CD4-positive, alpha-beta memory T cell (primary cell): ENCODE measurements at places on chromosomes 4 and X.

- DNase-seq, result peak; percentile 3
Observed at GRCh38 chr4:6372649-6373525, 99.5 kb downstream of the PPP2R2C start.

DNA sequence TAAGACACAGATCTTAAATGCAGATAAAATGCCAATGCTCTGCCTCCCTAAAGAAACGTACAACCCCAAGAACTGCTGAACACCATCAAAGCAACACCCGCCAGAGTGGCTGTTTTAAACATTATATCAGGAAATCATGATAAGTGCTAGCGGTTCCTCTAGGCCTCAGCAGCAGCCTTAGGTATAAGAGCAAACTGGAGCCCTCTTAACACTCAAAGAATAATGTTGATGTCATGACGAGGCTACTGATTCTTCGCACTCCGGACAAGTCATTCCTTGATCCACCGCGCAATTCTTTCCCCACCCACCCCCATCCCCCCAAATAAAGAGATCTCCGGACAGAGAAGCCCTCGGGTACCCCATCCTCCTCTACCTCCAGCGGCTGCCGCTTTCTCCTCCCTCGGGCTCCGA is 507 bp downstream of the LIN54 start:
- peak; percentile 32 for DNase-seq

- DNase-seq, result no peak
Observed at GRCh38 chr4:3452376-3452775, 10.6 kb downstream of the HGFAC start.

GRCh38 chr4:169305651-169306050 is 34.9 kb upstream of the SH3RF1 start:
- DNase-seq, result no peak

DNA sequence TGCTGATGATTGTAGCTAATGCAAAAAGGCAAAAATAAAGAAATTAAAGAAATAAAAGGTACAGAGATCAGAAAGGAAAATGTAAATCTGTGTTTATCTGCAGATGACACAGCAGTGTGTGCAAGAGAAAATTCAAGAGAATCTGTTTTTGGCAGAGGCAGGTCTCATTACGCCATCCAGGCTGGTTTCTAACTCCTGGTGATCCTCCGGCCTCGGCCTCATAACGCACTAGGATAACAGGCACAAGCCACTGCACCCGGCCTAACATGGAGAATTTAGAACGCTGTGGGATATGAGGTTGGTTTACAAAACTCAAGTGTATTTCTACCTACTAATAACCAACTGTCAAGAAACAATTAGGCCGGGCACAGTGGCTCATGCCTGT is 29.4 kb downstream of the CTBP1 start:
- DNase-seq, result no peak

DNA sequence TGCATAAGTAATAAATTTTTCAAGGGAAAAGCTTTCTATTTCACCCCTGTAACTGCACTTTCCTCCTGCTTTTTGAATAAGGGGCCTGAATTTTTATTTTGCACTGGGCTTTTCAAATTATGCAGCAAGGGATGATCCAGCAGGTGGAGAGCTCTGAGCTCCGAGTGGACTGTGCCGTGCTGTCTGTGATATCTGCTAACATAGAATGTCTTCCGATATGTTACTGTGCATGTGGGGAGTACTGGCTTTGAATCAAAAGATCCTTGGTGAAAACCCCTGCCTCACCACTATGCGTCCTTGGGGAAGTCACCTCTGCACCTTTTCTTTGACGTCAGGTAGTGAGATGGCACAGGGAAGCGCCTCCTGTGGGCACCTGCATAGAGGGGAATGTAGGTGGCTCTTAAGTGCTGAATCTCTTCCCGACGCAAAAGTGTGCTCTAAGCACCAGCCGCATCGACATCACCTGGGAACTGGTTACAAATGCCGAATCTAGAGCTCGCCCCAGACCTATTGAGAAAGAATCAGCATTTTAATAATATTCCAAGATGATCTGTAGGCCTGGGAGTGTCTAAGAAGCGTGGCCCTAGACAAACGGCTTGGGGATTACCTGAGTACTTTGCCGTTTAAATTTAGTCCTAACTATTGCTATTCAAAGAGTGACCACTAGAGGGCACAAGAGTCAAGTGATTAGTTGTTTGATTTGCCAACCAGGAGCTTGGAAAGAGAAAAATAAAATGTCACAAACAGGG is 19.2 kb upstream of the WFS1 start:
- DNase-seq, result peak; percentile 65

GRCh38 chr4:6750286-6751221 is 32.0 kb upstream of the KIAA0232 start:
- DNase-seq, result no peak

DNA sequence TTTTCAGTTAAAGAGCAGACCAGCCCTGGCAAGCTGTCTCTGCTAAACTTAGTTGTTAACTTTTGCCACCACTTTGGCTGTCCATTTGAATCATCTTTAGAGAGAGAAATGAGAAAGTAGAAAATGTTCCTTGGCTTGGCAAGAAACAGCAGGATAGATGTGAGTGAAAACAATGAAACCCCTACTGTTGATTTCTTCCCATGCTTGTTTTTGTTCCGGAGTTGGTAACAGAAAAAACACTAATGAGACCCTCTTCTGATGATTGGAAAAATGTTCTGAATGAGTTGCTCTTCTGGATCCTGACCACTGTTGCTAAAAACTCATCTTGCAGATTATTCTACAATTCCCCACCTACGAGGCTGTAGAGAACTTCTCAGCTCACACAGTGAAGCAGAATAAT is 203.3 kb downstream of the MAPK10 start:
- DNase-seq, result no peak

GRCh38 chrX:24276015-24276414 is 37.9 kb downstream of the SUPT20HL2 start:
- no peak for DNase-seq

DNA sequence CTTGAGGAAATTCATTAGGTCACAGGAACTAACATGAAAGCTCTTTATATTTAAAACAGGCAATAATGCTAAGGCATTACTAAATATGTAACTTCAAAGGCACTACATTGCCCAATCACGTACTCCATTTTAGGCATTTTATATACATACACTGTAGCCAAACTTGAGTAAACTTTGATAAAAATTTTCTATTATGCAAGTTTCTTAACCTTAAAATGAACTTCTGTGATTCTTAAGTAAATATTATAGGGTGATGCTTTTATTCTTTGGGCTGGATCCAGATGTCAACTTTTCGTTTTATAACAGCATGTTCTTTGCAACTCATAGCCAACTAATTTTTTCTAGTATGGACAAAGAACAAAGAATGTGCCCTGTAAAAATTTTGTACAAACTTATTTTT is 28.3 kb upstream of the MAP9 start:
- no peak for DNase-seq

DNA sequence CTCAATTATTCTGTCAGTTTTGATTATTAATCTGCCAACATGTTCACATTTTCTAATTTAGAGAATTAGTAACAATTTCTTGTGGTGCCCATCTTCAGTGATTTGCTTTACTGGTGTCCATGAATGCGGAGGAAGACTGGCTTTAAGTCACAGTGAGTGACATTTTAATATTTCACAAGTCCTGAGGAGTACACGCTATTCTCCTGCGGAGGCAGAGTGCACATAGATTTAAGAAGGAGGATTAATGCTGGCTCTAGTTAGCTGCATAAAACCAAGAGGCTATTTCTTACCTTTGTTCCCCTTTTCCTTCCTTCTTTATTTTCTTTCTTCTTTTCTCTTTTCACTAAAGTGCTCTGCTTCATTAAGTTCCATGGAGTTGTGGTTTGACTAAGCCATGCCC is 495.2 kb upstream of the IGFBP7 start:
- DNase-seq, result no peak
